ENCODE measurements at places on chromosomes 6 and 20.
A peak's percentile ranks its signal among the peaks of the same experiment; 100 is the strongest.

DNA sequence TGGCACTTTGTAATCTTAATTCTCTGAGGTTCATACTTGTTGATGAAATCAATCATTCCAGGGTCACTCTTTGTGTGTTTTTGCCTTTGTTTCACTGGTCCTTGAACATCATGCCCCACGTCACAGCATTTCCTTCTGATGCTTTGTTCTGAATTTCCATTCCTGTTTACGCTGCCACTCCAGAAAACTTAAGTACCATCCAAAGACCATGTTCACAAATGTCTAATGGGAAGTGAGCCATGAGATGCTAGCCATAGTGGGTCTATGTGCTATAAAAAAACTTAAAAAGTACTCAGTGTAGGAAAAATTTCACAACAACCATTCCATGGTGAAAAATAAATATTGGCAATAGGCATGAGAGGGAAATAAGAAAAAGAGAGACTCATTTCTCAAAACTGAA, 232.0 kb downstream of the IBTK start:
- DNase-seq, result no peak

DNA sequence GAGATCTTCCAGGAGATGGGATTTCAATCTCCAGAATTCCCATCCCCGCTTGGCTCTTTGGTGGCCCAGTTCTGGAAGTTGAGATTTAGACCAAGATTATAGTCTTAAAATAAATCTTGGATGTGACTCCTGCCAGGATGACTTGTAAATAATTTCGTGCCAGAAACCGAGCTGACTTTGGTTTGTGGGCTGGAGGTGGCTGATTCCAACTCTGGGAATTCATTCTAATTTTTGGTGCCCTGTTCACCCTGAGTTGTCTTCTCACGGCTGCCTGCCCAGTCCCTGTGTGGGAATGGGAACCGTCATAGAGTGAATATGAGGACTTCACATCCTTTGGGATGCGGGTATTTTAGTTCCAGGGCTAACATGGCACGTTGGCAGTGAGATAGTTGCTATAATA, 64.8 kb downstream of the JARID2 start:
- DNase-seq, result no peak

DNA sequence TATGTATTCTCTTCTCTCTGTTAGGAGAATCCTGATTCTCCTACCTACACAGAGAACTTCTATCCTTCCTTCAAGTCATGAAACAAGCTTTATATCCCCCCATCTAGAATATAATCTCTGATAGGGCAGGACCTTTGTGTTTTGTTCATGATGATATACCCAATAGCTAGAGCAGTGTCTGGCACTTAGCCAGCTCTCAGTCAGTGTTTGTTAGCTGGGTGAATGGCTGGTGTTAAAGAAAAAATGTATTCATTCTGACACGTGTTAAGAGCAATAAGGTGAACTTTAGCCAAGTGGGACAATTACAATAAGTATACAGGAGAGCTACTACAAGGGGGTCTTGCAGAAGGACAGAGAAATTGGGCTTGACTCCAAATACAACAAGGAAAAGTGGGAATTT, 34.3 kb upstream of the TNFRSF21 start:
- DNase-seq, result no peak

DNA sequence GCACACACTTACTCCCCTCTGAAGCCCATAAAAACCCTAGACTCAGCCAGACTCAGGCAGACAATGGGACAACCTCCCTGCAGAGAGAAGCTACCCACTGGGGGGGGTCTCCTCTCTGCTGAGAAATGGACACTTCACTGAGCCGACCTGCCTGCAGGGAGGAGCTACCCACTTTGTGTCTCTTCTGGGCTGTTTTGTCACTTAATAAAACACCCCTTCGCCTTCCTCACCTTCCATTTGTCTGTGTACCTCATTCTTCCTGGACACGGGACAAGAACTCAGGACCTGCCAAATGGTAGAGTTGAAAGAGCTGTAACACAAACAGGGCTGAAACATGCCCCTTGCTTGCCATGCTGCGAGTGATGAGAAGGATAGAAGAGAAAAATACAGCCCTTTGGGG, 151.7 kb upstream of the HDDC2 start:
- DNase-seq, result no peak

DNA sequence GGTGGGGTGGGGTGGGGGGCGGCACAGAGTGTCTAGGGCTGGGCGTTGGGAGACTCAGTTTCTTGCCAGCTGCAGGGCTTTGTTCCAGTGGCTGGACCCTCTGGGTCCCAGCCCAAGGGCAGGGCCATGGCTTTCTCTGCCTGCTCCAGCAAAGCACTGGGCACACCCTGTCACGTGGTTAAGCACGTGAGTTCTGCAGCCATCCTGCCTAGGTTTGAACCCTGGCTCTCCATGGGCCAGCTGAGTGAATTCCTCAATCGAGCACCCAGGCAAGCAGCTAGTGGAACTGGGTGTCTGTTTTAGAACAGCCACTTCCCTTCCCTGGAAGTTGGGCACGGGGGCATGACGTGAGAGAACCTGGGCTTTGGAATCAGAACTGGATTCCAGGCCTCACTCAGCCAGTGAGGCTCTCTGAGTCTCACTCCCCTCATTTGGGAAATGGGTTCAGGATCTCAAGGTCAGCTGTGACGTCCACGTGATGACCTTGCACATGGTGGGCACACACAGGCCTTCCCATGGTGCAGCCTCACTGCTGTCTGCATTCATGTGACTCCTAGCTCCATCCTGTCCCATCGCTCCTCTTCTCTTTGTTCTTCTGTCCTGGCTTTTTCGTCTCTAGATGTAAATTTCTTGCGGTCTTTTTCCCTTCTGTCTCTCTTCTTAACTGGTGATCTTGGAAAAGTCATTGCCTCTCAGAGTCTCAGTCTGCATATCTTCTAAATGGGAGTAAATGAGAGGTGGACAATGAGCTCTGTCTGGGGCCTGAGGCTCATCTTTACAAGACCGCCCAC, 45.9 kb downstream of the NOL4L start:
- no peak for DNase-seq

DNA sequence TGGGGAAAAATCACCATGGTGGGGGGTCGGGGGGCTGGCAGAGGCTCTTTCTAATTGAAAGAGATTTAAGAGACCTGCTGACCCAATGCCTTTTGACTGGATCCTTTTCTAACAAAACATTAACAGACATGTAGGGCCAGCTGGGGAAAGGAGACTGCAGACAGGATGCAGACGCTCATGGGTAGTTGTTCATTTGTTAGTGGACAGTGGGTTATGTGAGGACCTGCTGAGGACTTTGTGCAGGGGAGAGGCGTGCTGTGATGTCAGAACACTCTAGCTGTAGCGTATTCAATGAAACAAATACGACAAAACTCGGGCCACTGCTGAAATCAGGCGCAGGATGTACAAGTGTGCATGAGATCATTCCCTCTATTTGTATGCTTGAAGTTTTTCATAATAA, 1.2 kb downstream of the IP6K3 start:
- no peak for DNase-seq

DNA sequence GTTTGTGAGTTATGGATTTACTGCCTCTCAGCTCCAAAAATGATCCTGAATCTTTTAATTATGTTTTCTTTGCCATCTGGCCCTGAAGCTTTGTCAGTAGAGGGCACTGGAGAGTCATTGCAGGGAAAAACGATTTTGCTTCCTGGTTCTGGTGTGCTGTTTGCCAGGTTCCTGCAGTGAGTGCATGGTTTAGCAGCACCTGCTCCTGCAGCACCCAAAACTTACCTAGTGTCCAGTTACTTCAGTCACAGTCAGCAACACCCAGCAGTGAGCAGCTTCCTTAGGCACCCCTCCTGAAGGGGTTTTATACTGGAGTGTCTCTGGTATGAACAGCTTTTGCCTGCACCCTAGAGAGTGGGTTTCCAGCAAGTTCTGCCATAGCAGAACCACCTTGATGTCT, 6.0 kb upstream of the TRIM26 start:
- peak; percentile 26 for DNase-seq
